ENCODE measurements at places on chromosomes 11 and 22. TPM values are rescaled to one million over a fixed set of nuclear protein-coding genes. Genes with fewer than 3 reads are reported as not detected.

Gene OR51B2
- total RNA-seq = 0.78 TPM

DNA sequence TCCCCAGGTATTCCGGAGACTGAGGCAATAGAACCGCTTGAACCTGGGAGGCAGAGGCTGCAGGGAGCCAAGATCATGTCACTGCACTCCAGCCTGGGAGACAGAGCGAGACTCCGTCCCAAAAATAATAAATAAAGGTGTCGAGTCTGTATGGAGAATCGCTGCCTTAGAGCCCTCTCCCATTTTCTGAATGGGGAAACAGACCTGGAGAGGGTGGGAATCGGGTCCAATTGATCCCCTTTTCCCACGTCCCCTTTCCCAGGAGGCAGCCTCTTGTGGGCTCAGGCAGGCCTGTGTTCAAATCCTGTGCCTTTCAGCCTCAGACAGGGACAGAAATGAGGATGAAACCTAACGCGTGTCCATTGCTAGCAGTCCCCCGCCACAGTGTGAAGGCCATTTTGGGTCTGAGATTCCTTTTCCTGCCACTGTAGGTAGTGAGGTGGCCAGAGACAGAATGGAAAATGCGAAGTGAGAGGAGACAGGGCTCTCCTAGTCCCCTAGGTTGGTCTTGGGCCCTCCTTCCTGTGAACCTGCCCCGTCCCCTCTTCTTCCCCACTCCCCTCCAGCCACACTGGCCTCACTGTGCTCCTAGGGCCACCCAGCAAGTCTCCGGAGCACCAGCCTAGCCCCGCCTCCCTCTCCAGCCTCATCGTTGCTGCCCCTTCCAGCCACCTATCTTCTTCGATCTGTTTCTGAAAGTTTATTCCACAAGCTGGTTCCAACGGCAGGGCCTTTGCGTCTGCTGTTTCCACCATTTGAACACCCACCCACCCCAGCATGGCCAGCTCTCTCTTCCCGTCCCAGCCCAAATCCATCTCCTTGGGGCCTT is 2.7 kb upstream of the POLDIP3 start:
- H3K4me1 ChIP-seq = peaks cover 43% of the 10 kb centered on the region
- peaks cover 2% of the 10 kb centered on the region for H3K36me3 ChIP-seq
- H3K4me3 ChIP-seq = no peak overlapping the region
- no peaks in the 10 kb centered on the region for H3K27me3 ChIP-seq
- no peak for DNase-seq

- H3K27me3 ChIP-seq = no peaks in the 10 kb centered on the region
- no peaks in the 10 kb centered on the region for H3K36me3 ChIP-seq
- H3K4me1 ChIP-seq = no peaks in the 10 kb centered on the region
- DNase-seq = no peak
- H3K27ac ChIP-seq = no peak overlapping the region
Measured at GRCh38 chr11:109853156-109853776, 239.9 kb upstream of the ZC3H12C start.

DNA sequence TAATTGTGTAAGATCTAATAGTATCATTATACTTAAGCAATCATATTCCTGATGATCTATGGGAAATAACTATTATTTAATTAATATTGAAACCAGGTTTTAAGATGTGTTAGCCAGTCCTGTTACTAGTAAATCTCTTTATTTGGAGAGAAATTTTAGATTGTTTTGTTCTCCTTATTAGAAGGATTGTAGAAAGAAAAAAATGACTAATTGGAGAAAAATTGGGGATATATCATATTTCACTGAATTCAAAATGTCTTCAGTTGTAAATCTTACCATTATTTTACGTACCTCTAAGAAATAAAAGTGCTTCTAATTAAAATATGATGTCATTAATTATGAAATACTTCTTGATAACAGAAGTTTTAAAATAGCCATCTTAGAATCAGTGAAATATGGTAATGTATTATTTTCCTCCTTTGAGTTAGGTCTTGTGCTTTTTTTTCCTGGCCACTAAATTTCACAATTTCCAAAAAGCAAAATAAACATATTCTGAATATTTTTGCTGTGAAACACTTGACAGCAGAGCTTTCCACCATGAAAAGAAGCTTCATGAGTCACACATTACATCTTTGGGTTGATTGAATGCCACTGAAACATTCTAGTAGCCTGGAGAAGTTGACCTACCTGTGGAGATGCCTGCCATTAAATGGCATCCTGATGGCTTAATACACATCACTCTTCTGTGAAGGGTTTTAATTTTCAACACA is 6.4 kb downstream of the BIRC3 start:
- no peaks in the 10 kb centered on the region for H3K36me3 ChIP-seq
- DNase-seq = no peak
- no peak overlapping the region for H3K27ac ChIP-seq
- H3K4me1 ChIP-seq = peaks cover 2% of the 10 kb centered on the region

DNA sequence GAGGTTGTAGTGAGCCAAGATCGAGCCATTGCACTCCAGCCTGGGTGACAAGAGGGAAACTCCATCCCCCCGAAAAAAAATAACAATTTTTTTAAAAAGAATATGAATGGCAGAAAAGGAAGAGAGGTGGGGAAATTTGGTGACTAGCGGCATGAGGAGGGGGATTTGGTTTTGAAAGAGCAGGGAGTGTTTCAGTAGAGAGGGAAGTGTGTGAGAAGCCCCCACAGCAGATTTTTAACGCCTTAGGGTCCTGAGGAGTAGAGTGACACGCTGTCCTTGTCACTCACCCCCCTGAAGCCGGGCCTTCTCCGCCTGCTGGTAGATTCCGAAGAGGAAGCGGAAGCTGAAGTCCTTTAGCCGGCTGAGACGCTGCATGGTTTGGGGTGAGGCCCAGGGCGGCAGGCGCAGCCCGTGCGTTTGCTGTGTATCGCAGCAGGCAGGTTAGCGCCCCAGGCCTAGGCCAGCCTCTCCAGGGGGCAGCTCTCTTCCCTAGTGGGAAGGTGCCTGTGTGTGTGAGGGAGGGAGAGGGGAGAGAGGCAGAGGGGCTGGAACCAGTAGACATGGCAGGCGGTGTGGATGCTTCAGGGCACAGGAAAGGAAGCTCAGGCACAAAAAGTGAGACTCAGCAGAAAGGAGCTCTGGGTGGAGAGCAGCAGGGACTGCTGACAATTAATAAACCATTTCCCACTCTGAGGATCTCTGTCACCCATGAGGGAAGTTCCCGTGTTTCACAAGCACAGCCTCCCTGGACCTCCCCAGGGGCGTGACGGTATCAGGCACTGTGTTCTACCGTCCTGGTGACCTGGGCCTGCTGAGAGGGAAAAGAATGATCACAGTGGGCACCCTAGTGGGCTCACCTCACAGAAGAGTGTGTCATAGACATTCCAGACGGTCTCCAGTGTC is 3.9 kb downstream of the ACP2 start:
- DNase-seq = peak; percentile 53
- H3K36me3 ChIP-seq = peaks cover 10% of the 10 kb centered on the region
- no peaks in the 10 kb centered on the region for H3K27me3 ChIP-seq
- H3K4me3 ChIP-seq = no peak overlapping the region

- H3K36me3 ChIP-seq = no peaks in the 10 kb centered on the region
- H3K27ac ChIP-seq = no peak overlapping the region
- H3K4me1 ChIP-seq = no peaks in the 10 kb centered on the region
- no peak for DNase-seq
Measured at GRCh38 chr11:109584001-109584972, 162.3 kb downstream of the C11orf87 start.

GRCh38 chr11:61699737-61700160 is 19.6 kb downstream of the DAGLA start:
- H3K36me3 ChIP-seq = no peaks in the 10 kb centered on the region
- peaks cover 70% of the 10 kb centered on the region for H3K4me1 ChIP-seq
- H3K27me3 ChIP-seq = no peaks in the 10 kb centered on the region

Data from body of pancreas (tissue), 4 donors.